AG04449 (cell line): ENCODE measurements at places on chromosomes 4 and X.

DNA sequence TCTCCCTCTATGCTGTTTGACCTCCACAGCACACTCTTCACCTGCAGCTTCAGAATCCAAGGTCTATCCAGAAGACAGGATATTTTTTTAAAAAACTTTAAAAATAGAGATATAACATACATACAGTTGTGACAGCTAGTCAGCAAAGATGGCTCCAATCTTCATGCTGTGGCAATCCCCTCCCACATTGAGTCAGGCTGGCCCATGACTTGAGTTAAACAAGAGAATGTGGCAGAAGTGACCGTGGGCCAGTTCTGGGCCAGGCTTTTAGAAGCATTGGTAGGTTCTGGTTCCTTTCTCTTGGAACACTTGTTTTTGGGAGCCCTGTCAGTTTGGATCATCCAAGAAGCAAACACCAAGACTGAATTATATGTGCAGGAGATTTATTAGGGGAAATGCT lies 36.1 kb upstream of the REPS2 start:
- no peak for DNase-seq

DNA sequence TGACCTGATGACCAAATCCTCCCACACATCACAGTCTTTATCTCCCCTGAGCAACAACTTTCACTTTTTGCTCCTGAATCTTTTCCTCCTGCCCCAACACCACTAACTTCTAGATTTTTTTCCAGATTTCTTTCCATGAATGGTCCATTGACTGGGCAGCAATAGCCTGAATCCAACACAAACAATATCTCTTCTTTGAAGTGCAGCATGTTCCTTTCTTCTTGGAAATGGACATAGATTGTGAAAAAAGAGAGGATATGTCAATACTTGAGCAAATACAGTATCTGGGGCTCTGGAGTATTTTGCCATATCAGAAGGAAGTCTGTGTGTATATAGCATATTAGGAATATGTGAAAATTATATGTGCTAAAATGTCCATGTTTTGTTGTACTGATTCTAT lies 55.2 kb downstream of the CDS1 start:
- no peak for DNase-seq

GRCh38 chr4:71974681-71975080 lies 57.1 kb upstream of the NPFFR2 start:
- DNase-seq: no peak

- no peak for DNase-seq
Observed at GRCh38 chr4:26307037-26307800, 13.6 kb upstream of the RBPJ start.

GRCh38 chr4:169160825-169161224 lies 109.9 kb downstream of the SH3RF1 start:
- no peak for DNase-seq

GRCh38 chrX:152170621-152171020 lies 32.2 kb upstream of the MAGEA10 start:
- no peak for DNase-seq

- no peak for DNase-seq
Observed at GRCh38 chr4:40730091-40730679, 19.6 kb upstream of the NSUN7 start.

DNA sequence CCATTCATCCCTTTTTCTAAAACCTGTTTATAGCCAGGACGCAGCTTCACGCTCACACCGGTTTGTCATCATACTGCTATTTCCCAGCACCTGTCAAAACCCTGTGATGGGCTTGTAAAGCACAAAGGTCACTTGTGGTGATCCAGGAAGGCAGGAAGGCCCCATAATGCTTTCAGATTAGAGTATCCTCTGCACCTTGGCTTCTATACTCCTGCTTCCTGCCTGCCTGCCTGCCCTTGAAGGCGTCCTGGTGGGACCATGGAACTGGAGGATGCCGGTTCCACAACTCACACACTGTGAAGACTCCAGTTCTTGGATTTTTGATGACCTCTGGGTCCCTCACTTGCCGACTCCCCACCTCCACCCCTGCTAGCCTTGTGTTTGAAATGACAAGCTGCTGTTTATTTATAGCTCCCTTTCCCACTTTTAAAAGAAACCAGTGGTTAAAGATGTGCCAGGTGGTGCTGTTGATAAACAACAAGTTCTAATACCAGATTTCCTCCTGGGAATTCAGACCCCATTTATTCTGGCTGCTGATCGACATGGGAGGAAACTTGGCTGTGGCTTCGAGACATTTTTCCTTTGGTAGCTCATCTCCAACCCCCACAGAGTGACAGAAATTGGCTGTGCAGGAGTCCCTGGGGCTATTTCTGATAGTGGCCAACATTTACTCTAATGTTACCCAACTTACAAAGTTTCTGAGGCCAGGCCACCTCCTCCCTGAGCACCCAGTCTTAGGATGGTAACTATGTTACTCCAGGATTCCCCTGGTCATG lies 211.5 kb downstream of the KDR start:
- DNase-seq: no peak

DNA sequence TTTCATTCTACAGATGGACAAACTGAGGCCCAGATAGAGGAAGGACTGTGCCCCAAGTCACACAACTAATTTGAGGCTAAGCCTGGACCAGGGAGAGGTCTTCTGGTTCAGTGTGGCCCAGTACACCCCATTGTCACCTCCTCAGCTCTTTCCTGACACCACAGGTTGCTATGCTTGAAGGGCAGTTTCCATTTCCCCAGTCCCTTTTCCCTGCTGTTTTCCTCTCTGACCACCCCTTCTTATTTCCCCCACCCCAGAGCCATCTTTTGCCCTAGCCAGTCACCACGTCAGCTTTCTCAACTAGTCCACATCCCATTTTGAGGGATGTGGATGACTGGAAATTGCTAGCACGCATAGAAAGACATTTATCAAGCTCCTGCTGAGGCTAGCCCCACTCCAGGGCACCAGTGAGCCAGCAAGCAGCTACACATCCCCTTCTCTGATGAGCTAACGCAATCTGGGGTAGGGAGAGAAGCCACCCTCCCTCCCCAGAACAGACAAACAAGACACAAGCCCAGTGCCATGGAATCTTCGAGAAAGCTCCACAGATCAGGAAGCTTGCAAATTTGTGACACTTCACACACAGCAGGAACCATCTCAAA lies 1.3 kb downstream of the GABRE start:
- DNase-seq: no peak

DNA sequence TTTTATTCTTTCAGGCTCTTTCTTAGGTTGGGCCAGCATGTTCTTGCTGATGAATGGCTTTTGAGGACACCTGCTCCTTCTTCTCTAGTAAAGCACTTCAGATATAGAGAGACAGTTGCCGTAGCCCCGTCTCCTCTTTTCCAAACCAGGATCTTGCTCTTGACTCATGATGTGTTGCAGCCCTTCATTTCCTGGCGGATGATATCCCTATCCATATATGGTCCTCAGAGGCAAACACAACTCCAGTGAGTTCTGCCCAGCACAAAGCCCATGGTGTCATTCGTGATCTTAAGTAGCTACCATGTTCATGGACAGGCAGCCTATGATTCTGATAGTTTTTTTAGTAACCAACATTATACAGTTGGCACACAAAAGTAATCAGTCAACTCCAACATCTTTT lies 59.8 kb upstream of the ACSL1 start:
- DNase-seq: no peak

GRCh38 chrX:131577999-131578734 lies 34.3 kb downstream of the OR13H1 start:
- no peak for DNase-seq

- DNase-seq: no peak
Observed at GRCh38 chrX:150482537-150483206, 85.7 kb upstream of the MTM1 start.

- DNase-seq: no peak
Observed at GRCh38 chr4:30518211-30518610, 202.0 kb upstream of the PCDH7 start.

DNA sequence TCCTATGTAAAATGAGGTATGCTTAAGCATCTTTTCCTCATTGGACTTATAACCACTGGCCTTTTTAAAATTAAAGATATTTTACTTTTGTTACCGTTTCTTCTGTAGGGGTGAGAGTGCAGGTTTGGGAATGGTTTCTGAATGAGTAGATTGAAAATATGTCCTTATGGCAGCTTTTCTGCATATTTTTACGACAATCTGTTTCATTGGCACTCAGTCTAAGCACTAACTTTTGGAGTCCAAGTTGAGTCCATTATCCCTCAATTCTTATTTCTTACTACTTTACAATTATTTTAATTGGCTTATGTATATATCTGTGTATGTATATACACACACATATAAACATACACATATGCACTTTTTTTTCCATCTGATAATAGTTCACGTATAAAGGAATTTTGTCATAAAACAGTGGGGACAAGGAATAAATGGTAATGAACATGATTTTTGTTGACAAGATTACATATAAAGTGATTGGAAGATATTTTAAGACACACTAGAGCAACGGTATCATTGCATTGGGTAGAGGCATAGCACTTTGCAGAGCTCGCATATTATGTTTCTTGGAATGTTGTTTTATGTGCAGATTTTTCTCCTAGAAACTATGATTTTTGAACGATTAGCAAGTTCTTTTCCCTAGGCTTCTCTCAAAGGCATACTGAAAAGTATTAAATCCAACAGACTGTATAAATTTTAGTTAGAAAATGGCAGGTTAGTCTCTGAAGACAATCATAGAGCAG lies 133.0 kb downstream of the FAT4 start:
- DNase-seq: no peak

- DNase-seq: no peak
Observed at GRCh38 chr4:84050015-84050414, 449.1 kb downstream of the NKX6-1 start.

DNA sequence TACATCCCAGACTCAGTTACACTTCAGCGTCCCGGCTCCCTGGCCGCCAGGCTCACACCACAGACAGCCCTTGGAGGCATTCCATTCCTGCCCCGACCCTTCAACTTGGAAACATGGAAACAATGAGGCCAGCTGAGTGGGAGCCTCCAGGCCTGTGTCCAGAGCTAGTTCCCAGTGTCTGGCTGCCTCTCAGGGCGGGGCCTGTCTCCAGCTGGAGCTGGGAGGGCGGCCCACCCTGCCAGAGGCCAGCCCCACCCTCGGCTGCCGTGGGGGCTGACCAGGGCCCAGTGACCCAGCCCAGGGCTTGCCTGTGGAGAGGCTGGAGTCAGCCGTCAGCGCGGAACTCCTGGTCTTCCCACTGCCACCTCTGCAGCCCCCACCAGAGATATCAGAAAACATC lies 37.4 kb upstream of the SPON2 start:
- no peak for DNase-seq

DNA sequence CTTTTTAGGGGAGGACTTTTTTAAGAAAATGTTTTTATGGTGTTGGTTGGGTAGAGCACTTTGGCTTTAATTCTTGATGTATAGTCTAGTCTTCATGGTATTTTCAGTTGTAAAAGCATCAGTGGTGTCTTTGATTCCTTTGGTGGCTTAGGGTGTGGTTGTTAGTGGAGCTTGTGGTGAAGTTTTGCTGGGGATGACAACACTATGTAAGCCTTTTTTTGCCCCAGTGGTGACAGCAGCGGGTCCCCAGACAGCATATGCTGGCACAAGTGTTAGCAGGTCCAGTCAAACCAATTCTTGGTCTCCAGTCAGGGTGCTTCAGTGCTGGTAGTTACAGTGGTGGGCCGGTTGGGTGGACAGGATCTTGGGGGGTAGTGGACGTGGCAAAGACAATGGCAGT lies 52.0 kb downstream of the CHIC1 start:
- DNase-seq: no peak

DNA sequence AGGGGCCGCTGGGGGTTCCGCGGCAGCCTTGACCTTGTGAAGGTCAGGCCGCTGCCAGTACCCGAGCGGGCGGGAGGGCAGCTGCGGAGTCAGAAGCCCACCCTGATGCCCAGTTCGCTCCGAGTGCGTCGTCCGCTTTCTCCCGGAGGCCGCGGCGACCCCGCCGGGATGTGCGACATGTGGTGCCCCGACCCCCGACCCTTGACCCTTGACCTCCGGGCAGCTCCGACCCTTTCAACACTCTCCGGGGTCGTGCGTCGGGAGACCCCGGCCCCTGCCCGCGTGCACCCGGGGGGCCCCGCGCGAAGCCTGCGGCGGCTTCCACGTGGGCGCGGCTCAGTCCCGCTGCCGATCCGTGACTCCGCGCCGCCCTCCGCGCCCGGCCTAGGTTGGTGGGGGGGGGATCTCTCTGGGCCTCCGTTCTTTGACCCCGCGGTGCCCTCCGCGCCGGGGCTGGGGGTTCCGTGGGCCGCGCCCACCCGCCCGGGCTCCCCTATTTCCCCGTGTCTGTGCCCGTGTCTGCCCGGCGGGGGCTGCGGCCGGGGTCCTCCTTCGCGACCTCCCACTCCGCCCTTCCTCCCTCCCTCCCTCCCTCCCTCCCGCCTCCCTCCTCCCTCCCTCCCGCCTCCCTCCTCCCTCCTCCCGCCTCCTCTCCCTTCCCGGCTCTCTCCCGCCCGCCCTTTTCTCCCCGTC lies 609 bp upstream of the SLC25A6 start:
- DNase-seq: no peak

DNA sequence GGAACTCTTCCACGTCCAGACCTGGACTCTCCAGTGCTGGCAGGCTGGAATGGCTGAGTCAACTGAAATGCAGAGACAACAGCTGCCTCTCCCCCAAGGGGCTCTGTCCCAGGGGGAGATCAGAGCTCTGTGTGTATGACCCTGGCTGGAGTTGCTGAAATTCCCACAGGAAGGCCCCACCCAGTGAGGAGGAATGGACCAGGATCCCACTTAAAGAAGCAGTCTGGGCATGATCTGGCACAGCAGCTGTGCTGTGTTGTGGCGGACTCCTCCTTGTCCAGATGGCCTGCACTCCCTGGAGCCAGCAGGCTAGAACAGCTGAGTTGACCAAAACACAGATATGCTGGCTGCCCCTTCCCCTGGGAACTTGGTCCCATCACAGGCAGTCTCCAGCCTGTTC lies 25.4 kb downstream of the C4orf17 start:
- no peak for DNase-seq

DNA sequence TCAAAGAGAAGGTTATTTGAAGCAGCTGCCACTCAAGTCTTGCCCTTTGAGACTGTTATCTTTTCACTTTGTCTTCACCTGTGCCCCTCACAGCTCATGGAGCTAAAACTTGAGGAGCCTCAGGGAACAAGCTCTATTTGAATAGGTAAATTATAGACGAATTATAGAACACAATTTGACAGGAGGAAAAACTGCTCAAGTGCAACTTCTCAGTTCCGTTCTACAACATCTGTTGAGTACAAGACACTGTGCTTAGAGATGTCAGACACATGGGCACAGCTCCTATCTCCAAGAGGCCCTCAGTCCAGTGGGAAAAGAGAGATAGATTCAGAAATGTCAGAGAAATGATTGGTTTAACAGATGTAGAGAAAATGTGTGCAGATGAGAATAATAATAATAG lies 5.1 kb downstream of the PPP1R2C start:
- DNase-seq: no peak
